AG20443 (cell line): ENCODE measurements at places on chromosomes 1 and 21.

- no peak for DNase-seq
Measured at GRCh38 chr1:160095382-160096105, 2.9 kb downstream of the IGSF8 start.

GRCh38 chr21:16569679-16570078 is 839.9 kb downstream of the USP25 start:
- DNase-seq: no peak

GRCh38 chr1:45998020-45998617 is 134.3 kb downstream of the PIK3R3 start:
- DNase-seq: no peak

DNA sequence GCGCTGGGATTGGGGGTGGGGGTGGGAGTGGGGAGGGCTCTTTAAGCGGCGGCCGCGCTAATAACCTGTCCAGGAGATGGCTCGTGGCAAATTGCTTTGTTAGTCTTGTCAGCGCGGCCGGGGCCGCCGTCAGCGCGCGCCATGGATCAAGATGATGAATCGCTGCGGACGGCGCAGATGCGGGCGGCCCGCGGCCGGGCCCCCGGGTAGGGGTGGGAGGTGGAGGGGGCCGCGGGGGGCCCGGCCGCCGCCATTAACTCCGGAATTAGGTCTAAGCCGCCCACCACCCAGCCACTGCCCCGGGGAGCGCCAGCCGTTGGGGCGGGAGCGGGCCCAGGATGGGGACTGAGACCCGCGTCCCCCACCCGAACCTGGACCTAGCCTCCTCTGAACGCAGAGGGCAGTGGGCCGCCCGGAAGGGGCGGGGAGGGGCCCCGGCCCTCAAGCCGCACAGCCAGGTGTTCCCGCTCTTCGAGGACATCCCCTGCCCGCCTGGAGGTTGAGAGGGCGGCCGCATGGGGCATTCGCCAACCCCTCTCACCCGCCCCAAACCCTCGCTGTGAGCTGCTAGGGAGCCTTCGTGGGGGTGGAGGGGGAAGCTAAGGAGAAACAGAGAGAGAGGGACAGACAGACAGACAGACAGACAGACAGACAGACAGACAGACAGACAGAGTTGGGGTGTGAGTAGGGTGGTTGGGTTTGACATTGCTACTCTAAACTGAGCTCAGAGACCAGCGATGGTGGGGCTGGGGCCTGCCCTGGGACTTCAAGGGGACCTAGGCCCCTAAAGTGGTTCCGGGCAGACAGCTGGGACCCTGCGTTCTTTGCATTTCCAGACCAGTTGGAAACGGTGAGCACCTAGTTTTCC is 3.8 kb upstream of the DMBX1 start:
- no peak for DNase-seq

- DNase-seq: no peak
Measured at GRCh38 chr1:167776616-167777268, 55.0 kb downstream of the MPZL1 start.

DNA sequence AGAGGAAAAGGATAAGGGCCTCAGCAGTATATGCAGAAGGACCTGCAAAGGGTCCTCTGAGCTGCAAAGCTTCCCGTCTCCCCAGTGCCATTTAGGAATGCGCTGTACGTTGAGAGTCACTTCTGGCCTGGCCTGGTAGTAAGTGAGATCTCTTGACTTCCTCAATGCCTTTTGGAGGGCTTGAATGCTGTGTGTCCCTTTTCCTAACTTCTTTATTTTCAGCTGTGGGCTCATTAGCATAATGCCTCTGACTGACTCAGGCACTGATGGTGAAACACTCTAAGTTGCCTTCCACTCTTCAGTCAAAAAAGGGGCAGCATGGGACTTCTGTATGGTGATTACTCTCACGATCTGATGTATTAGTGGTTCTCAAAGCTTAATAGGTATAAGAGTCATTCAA is 49.9 kb downstream of the XCL1 start:
- no peak for DNase-seq

DNA sequence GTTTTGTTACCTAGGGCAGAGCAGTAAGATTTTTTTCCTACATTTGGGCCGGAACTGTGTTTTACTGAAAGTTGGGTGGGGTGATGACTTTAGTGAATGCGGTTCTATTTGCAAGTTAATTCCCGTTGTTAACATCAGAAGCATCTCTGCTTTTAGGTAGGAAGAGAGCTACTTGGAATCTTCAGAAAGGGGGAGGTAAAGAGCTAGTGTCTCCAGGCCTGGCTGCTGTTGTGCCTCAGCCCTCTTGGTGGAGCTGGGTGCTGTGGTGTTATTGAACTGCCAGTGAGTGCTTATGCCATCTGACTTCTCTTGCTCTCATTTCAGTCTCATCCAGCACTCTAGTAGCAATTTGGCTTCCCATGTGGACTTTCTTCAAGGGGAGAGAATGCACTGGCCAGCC is 3.4 kb downstream of the KDM4A start:
- DNase-seq: peak; percentile 46

- no peak for DNase-seq
Measured at GRCh38 chr1:204736836-204737235, 51.3 kb upstream of the LRRN2 start.

DNA sequence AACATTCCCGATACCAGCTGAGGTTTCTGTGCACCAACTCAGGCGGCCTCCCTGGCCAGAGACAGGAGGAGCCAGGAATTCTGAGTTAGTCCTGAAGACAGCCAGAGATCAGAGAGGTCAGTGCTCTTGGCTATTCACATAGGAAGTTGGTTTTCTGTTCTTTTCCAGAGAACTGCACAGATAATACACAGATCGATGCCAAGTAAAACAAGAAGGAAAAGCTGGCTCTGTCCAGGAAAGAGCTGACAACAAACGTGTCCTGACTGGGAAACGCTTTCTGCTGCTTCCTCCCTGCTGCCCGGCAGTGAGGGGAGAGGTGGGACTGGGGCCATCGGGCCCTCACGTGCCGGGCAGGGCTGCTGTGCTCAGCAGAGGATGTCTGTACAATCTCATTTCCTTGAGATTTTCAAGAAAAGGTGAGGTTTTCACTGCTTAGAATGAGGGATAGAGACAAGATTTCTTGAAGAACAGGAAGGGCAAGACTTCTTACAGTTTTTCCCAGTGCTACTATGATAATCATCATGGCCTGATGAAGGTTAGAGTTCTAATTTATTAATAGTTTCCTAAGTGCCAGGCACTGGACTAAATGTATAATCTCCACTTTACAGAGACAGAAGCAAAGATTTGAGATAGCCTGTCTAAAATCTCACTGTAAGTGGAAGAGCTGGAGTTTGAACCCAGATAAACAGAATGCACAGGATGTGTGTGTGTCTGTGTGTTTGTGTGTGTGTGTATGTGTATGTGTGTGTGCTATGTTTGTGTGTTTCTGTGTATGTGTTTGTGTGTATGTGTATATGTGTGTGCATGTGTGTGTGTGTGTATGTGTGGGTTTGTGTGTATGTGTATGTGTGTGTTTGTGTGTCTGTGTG is 211.0 kb upstream of the RAB4A start:
- DNase-seq: peak; percentile 32

- DNase-seq: no peak
Measured at GRCh38 chr1:188249811-188250210, 1421.1 kb downstream of the PLA2G4A start.
